ENCODE measurements at places on chromosomes 3 and 15.
A peak's percentile ranks its signal among the peaks of the same experiment; 100 is the strongest.

DNA sequence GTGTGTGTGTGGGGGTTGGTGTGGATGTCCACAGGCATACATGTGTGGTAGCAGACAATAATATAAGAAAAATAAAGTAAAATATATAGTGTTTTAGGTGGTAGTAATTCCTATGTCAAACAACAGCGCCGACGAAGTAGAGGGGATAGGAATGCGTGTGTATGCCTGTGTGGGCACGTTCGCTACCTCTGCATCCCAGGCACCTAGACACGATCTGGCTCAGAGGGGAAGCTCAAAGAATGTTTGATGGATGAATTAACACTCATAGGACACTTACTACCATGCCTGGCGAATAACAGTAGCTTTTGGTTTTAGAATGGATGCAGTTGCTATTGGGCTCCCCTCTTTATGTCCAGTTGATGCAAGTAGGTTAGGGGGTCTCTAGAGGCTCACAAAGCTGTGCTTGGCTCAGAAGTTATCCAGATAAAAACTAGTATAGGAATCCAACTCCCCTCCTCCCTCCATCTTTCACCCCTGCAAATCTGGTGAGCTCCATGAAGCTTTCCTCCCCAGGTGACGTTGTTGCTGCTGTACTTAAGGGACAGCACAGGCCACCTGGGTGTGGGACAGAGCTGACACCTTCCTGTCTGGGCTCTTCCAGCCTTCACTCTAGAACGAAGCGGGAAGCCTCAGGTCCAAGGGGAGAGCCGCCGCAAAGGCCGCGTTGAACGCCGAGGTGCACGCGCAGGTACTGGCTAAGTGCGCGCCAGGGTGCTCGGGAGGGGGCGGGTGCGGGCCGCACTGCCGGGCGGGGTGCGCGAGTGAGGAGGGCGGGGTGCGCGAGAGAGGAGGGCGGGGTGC is 192.6 kb upstream of the LYSMD4 start:
- peak; percentile 38 for DNase-seq

DNA sequence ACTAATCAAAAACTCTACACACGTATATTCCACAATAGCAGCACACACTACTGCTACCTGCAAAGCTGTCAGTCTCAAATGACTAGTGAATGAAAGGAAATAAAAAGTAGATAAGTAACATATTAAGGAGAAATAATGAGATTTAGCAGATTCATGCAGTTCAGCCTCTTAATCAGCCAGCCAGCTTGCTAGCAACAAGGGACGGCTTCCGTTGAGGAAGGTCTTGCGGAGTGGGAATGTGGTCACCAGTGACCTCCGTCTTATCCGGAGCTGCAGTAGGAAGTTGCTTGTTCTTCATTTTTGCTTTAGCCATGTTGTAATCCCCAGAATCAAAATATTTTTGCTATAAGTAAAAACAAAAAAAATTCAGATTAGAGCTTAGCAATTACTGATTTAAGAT is 17.1 kb downstream of the ARPP19 start:
- no peak for DNase-seq

- no peak for DNase-seq
Measured at GRCh38 chr3:172244011-172244410, 204.2 kb downstream of the GHSR start.

DNA sequence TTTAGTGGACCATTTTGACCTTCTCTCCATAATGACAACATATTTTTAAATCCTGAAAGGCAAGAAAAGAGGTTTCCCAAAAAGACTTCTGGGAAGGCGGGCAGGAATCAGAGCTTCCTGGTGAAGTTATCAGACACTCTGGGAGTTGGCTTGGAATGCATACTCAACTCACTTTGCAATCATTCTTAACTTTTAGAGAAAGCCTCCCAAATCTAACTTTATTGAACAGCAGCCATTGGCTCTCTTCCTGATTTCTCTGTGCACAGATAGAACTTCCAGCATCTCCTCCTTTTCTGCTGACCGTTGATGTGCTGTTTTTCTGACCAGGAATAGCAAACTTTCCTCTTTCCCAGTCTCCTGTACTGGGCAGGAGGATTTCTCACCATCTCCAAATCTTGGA is 44.6 kb downstream of the PLCL2 start:
- DNase-seq = no peak

DNA sequence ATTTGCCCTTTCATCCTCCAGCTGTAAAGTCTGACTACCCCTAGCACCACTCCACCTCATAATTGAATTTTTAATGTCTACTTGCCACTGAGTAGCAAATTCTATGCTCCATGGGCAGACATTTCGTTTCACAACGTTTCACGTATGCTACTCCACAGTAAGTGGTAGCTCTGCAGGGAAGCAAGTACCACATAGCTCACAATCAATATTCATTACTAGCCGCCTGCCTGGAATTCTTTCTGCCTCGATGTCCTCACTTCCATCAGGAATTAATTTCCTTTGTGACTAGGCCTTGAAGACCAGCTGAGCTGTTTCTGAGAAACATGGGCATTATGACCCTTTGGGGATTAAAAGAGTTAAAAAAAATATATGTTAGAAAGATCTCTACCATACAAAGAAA is 15.3 kb downstream of the NPTN start:
- DNase-seq = no peak

- DNase-seq = no peak
Measured at GRCh38 chr3:83039422-83039821, 1278.0 kb upstream of the GBE1 start.

- no peak for DNase-seq
Measured at GRCh38 chr3:59831394-59831793, 781.6 kb upstream of the CFAP20DC start.

GRCh38 chr3:128970740-128971047 is 23.2 kb downstream of the CFAP92 start:
- DNase-seq = no peak

GRCh38 chr3:40044487-40044886 is 235.1 kb downstream of the MYRIP start:
- no peak for DNase-seq

GRCh38 chr15:100131321-100132224 is 210.2 kb downstream of the ADAMTS17 start:
- DNase-seq = no peak

GRCh38 chr3:100710261-100710968 is 1.1 kb downstream of the TFG start:
- peak; percentile 71 for DNase-seq

GRCh38 chr3:142086581-142087090 is 62.7 kb downstream of the TFDP2 start:
- DNase-seq = no peak

GRCh38 chr3:173138026-173138425 is 3.0 kb downstream of the SPATA16 start:
- no peak for DNase-seq

GRCh38 chr15:31128477-31128876 is 27.0 kb upstream of the TRPM1 start:
- no peak for DNase-seq

DNA sequence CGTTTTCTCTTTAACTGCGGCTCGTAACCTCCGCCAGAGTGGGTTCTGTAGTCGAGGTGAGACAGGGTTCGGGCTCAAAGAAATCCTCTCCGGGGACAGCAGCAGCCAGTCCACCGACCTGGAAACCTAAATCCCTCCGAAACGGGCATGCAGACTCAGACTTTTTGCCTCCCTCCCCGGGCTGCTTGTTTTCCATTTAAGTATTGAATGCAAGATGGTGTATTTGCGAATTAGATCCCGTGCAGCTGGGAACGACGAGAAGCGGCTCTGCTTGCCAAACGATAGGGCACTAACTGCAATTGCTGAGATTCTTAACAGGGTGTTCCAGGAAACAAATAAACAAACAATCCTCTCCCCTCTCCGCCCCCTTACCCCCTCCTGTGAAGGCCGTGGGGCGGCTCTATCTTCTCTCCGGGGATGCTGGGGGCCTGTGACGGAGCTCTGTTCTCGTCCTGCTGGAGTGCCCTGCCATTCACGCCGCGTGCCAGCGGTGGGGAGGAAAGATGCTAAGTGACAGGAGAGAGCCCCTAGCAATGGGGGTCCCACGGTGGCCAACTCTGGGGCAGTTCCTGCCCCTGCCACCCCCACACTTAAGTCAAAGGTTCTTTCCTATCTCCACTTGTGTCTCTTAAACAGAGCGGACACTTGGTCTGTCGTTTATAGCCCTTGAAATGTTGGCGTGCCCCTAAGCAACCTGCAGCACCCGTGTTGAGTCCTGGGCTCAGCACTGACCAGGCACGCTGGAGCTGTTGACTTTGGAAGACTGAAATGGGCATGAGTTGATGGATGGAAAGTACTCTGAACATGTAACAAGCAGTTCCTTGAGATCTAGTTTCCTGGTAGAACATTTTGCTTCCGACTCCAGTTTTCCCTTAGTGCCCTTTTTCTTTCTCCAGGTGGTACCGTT is 1.3 kb upstream of the ETV5 start:
- DNase-seq = no peak

DNA sequence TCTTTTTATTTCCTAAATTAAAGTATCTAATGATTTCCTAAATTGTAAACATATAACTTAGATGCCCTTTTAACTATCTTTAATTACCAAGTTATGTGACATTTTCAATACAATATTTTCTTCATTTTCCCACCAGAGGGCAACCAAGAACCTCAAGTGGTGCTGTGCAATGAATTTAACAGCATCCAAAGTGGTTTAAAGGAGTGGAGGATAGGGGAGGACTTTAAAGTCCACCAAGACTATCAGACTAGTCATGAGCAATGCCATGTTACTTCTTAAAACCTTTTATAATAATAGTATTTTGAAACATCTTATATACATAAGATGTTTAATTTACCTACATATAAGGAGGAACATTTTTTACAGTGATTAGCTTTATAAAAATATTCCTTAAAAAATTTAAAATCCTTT is 74.4 kb downstream of the DLG1 start:
- no peak for DNase-seq
